ENCODE measurements at places on chromosomes 7 and 10.

DNA sequence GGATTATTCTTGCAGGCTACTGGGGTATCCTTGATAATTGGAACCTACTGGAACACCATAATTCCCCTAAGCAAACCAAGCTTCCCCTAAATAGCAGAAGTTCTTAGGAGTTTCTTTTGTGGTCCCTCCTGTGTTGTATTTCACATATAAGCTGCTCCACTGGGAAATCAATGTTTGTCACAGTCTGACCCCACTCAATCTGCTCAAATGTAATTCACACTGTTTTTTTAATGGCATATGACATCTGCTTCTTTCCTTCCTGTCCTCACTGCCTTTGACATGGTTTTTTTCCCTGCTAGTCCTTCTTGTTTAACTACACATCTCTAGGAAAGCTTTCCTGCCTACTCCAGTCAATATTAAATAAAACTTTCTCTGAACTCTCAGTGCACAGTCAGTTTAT is 1.8 kb upstream of the PTPRZ1 start:
- DNase-seq = no peak

DNA sequence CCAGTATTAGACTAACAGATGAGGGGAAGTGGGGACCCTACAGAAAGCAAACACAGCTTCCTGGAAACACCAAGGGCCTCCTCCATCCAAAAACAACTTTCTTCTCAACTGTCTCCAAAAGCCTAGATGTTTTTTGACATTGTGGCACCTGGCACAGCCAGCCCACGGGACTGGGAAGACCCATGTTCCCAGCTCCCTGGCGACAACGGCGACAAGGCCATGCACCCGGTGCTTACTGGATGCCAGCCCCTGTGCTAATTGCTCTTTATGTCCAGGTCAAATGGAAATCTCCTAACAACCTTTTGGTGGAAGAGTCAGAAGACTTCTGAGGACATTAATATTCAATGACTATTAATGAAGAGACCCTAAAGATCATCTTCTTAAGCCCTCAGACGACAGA is 7.1 kb downstream of the FGFR2 start:
- DNase-seq = no peak

- no peak for DNase-seq
Observed at GRCh38 chr7:155864991-155865690, 52.9 kb upstream of the SHH start.

GRCh38 chr7:88835147-88835728 is 39.7 kb upstream of the TEX47 start:
- no peak for DNase-seq

DNA sequence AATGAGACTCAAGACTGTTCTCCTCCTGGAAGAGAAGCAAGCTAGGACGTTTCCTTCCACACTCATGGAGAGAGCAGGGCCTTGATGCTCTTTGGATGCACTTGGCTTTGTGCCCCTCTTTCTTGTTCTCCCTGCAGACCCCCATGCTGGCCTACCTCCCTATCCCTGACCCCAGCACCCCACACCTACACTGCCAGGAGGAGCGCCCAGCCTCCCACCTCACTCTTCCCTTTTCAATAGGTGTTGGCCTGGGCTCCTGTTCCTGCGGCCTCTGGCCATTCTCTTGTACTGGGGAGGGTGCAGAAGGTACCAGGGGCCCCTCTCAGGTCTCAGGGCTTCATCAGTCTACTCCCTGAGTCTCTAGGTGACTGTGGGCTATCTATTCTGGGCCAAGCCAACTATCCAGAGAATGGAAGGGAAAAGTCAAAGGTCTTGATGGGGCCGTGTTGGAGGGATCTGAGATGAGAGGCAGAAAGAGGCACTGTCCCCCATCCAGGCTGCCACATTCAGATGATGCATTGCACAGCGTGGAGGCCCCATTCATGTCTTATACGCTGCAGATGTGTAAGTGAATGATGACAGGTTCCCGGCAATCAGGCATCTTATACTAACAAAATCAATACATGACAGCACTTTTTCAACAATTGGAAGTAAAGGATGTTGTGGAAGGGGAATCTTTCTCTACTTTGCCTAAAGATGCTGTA is 32.7 kb upstream of the LOXL4 start:
- no peak for DNase-seq

- no peak for DNase-seq
Observed at GRCh38 chr10:112927980-112928379, 22.1 kb upstream of the TCF7L2 start.

DNA sequence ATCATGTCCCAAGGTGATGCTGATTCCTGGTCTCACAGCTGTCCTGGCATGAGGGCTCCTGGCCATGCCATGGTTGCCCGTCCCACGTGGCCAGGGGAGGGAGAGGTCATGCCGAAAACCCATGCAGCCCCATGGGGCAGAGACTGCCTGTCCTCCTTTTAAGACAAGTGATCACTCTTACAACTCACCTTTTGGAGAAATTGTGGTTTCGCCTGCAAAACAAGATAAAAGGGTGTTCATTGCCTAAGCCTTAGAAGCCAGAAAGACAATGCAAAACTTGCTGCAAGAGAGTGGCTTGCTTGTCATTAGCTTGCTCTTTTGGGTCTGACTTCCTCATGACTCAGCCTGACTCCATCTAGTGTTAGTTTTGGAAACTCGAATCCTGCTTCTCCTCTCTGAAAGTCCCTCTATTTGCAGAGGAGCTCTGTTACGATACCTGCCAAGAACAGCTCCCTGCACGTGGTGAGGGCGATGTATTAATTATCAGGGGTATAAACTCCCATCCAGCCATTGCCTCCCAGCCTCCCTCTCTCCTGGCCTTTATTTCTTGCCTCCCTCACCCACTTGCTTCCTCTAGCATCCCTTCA is 26.7 kb downstream of the TMEM273 start:
- no peak for DNase-seq

DNA sequence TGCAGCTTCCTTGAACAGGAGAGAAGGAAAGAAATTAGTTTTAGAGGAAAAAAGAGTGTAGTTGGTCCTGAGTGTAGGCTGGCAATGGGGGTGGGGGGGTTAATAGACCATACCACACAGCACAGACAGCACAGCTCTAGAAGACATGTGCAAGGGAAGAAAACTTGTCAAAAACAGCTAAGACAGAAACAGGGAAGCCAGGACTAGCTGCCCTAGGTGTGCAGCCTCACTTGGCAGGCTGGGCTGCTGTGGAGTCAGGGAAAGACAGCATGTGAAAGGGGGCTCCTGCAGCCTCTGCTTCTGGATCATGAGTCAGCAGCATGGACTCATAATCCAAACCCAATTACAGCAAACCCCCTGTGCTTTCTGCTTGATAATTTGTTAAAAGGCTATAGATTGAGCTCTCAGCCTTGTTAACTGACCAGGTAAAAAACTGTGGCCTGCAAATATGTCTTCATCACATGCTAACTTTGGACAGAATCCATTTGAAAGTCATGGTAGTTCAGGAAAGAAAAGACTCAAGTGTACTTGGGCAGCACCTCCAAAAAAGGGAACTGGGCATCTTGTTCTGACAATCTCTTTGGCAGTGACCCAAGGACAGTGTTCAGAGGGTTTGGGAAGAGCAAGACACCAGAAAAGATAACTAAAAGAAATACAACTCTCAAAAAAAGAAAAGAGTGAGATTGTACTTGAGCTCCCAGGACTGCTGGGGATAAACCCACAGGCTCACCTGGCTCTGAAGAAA is 142.2 kb upstream of the VWC2 start:
- no peak for DNase-seq

- no peak for DNase-seq
Observed at GRCh38 chr10:86440874-86441843, 74.6 kb upstream of the GRID1 start.

DNA sequence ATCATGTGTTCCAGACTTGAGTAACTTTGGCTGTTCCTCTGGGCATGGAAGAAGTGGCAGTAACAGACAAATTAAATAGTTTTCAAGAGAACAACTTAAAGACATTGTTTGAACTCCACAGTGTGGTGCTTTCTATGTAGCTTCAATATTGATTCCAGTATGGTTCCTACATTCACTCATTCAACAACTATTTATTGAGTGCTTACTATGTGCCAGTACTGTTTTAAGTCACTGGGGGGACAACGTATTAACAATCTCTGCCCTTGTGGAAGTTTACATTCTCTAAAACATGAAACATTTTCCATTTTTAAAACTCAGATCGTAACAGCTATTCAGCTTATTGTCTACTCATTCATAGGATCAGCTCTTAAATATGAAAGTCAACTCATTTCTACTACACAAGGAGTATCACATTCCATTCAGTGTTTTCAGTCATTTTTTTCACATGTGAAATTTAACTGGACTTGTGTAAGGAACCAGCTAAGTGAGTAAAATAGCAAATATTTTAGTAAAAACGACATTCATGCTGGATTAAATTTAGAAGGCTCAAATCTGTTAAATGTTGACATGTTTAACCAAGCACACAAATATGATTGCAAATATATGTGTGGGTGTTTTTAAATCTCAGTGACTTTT is 13.6 kb upstream of the CUBN start:
- DNase-seq = no peak

- DNase-seq = no peak
Observed at GRCh38 chr10:14040787-14041631, 289.7 kb downstream of the FRMD4A start.

GRCh38 chr10:3046210-3046779 is 21.1 kb upstream of the PFKP start:
- DNase-seq = no peak

GRCh38 chr10:109898666-109899355 is 24.5 kb downstream of the XPNPEP1 start:
- no peak for DNase-seq

GRCh38 chr7:115940460-115941060 is 90.0 kb downstream of the TFEC start:
- DNase-seq = no peak

- DNase-seq = no peak
Observed at GRCh38 chr7:19508821-19509220, 200.0 kb downstream of the POLR1F start.

- DNase-seq = no peak
Observed at GRCh38 chr7:22672846-22673680, 53.9 kb upstream of the IL6 start.

- no peak for DNase-seq
Observed at GRCh38 chr7:51226063-51226755, 90.4 kb downstream of the COBL start.

DNA sequence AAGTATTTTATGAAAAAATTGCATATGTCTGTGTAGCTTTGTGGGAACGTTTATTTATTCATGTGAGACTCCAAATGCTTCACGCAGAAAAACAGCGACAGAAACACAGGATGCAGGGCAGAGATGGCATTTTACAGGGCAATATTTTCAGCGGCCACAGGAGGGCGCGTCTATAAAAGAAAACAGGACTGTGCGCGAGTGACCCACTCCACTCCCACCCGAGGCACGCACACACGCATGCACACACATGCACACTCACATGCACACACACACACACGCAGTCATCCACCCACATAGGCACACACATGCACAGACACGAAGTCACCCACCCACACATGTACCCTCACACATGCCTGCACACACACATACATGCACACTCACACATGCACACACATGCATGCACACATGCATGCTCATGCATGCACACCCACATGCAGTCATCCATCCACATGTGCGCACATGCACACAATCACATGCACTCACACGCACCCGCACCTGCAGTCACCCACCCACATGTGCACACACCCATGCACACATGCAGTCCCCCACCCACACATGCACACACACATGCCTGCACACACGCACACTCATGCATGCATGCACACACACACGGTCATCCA is 96.3 kb downstream of the DNAJB6 start:
- DNase-seq = peak; percentile 19

GRCh38 chr10:7519351-7519750 is 108.5 kb upstream of the SFMBT2 start:
- no peak for DNase-seq

DNA sequence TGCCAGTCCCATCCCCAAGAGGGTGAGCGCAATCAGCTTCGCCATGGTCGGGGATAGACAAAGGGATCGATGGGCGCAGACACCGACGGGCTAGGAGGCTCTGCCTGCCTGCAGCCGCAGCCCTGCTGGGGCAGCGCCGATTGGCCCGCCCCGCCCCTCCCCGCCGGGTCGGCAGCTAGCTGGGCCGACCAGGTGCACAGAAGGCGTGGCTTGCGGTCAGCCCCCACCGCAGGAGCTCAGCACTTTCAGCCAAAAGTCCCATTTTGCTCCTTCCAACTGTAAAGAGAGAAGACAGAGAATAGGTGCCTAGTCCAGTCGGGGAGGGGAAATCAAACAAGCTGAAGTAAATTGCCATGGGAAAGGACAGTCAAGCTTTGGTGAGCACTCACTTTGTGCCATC is at the start of gene PON1:
Gene PON1 (minus strand): TSS at position 102 of the 400 bp plus-strand sequence. CDS start 57 bp downstream, at position 45.
- no peak for DNase-seq

DNA sequence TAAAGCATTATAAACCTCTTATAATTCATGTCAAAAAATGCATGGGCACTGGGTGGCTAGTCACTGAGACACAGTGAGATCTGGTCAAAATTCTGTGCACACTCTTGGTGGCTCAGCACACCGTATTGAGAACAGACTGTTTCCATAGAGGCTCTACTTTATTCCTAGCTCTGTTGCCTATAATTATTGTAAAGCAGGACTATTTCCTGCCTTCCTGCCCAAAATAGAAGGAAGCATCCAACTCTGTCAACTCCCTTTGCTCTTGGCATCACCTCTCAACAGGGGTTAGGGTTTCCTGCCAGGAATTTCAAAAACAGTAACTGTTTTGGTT is 45.1 kb downstream of the PTN start:
- no peak for DNase-seq

GRCh38 chr7:29421010-29421956 is 142.4 kb upstream of the PRR15 start:
- DNase-seq = no peak

GRCh38 chr7:24720283-24720682 is 37.0 kb downstream of the GSDME start:
- DNase-seq = no peak

GRCh38 chr7:36736090-36736898 is 12.0 kb upstream of the AOAH start:
- DNase-seq = no peak

DNA sequence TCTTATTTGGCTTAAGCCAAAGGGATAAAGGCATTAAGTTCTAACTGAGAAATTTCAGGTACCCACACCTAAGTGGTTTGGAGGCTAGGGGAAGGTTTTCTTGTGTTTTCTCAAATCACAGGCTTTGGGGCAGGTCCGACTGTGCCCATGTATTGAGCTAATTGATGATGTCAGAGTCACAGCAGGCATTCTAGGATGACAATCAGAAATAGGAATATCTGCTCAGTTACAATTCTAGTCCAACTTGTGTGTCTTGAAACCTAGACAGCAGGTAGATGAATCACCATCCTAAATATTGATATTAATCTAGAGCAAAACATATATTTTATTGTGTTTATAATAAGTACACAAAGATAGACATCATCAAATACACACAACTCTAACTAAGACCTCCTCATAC is 2.3 kb upstream of the FHIP2A start:
- DNase-seq = no peak

- no peak for DNase-seq
Observed at GRCh38 chr10:86205306-86206239, 161.0 kb downstream of the GRID1 start.

GRCh38 chr10:1738950-1739349 is 1.6 kb upstream of the ADARB2 start:
- DNase-seq = no peak

DNA sequence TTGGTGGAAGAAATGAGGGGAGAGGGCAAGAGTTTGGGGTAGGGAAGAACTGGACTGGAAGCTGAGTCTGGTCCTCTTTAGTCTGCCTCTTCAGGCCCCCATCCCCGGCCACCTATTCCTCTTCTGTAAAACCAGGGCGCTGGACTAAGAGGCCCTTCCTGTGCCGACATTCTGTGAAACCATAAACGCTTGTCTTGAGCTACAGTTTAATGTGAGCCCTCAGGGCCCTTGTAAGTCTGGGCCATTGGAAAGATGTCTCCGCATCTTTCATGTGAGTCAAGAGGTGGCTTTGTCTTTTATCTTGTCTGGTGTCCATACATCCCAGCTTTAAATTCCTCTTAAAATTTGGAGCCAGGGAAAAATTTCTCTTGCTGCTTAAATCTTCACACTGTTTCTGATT is 90.6 kb downstream of the PLCE1 start:
- DNase-seq = no peak
